T-helper 17 cell (primary cell): ENCODE measurements at places on chromosomes 4 and X.

DNA sequence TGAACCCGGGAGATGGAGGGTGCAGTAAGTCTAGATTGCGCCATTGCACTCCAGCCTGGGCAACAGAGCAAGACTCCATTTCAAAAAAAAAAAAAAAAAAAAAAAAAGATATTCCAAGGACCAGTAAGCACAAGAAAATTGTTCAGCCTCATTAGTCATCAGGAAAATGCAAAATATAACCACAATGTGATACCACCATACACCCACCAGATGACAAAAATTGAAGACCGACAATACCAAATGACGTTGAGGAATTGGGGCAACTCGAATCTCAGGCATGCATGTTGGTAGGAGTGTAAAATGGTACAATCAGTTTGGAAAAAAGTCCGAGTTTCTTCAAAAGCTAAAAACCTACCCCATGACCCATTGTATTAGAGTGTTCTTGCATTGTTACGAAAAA lies 130.2 kb upstream of the FAM9B start:
- no peak for DNase-seq

GRCh38 chrX:72143609-72143907 lies 11.8 kb upstream of the RTL5 start:
- DNase-seq, result no peak

DNA sequence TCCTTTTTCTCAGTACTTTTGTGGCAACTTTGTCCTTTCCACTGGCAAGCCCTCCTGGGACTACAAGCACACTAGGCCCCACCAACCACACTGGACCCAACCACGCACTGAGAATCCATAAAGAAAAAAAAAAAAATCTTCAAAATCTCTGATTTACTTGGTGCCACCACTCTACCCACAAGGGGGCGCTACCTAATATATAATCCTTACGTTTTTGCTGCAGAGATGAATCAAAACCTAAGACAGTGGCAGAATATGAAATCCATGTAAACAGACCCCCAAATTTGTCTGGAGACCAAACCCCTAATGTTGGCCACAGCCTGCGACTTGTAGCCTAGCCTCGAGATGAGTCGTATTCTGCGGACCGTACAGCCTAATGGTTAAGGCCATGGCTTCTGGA lies 63.5 kb upstream of the ARHGAP36 start:
- DNase-seq, result no peak

DNA sequence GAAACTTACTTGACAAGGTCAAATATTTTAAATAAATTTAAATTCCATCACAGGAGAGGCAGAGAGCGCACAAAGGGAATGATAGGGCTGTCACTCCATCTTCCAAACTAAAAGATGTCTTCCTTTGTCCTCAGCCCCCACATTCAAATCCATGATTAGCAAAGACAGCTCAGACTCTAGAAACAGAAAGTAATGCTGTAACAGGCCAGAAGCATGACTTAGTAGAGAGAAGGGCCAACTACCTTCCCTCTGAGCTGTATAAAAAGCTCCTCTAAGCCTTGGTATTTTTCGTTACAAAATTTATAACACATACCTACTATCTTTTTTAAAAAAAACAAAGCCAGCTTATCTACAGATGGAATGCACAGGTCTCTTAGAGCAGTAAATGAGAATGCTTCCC lies 207.4 kb downstream of the MAPK10 start:
- no peak for DNase-seq

GRCh38 chrX:135890087-135890585 lies 3.1 kb downstream of the CT45A10 start:
- DNase-seq, result no peak

GRCh38 chr4:175758050-175759024 lies 53.7 kb downstream of the GPM6A start:
- DNase-seq, result no peak

GRCh38 chr4:148438047-148438446 lies 4.2 kb downstream of the NR3C2 start:
- DNase-seq, result no peak

- DNase-seq, result no peak
These were observed 203.5 kb downstream of the PRDM5 start for GRCh38 chr4:120718979-120719566.

- no peak for DNase-seq
These were observed 107.7 kb downstream of the FAM53A start for GRCh38 chr4:1576304-1576960.

DNA sequence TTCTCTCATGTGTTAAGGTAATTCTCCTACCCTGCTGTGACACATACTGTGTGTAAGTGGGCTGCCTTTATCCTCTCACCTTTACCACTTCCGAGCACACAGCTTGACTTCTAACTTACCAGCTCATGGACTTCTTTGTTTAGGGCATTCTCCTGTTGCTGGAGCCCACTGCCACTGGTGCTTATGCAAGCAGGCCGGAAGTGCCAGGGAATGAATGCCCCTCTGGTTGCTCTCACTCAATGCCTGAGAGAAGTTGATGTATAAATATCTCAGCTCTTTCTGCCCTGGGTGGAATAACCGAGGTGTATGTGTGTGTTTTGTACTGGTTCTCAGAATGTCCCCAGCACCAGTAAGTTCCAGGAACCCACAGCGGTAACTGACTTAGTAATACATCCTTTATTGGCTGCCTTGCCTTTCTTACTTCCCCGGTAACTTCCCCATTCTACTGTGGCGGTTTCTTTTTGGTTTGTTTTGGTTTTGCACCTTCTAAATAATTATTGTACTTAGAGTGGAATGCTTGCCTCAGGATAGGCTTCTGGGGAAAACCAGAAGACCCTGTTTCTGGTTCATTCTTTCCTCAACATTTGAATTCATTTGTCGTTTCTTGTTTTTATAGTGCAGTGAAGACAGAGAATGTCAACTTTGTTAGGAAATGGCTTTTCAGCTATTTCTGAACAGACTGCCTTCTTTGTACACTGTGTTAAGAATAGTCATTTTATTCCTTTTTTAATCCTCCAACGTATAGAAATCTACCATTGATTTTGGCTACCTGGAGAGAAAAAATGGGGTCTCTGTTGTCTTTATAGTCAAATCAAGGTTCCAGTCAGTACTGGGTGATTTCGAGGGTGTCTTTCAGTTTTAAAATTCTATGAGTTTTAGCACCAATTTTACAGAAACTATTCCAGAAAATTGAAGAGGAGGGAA lies 45.4 kb downstream of the CXorf58 start:
- peak; percentile 4 for DNase-seq
